Foreskin keratinocyte (primary cell): ENCODE measurements at places on chromosomes 1 and 21. TPM values are rescaled to one million over a fixed set of nuclear protein-coding genes. Genes with fewer than 3 reads are reported as not detected.

The SEC16B gene
- polyA plus RNA-seq, result 0.16 and 0.39 TPM in 2 replicates

The IGSF21 gene
- not detected in 2 replicates for polyA plus RNA-seq

The KCNK2 gene
- polyA plus RNA-seq, result 0.07 and 0.11 TPM in 2 replicates

The CASQ1 gene
- not detected in 2 replicates for polyA plus RNA-seq

The RGS4 gene
- polyA plus RNA-seq, result 0.37 and 0.38 TPM in 2 replicates

The FNBP1L gene
- 4.9 and 5.3 TPM in 2 replicates for polyA plus RNA-seq

The GABPB2 gene
- polyA plus RNA-seq, result 4.1 and 4.9 TPM in 2 replicates

The GPR37L1 gene
- 0.01 and 0.02 TPM in 2 replicates for polyA plus RNA-seq

The C1orf53 gene
- polyA plus RNA-seq, result 3.1 and 3.5 TPM in 2 replicates

The PRKCZ gene
- 23.7 and 27.3 TPM in 2 replicates for polyA plus RNA-seq

The TRIM67 gene
- polyA plus RNA-seq, result not detected in 2 replicates

The GJA5 gene
- 1.2 and 1.7 TPM in 2 replicates for polyA plus RNA-seq

GRCh38 chr1:77350012-77350770, 68.4 kb downstream of the AK5 start:
- no peak for DNase-seq

GRCh38 chr1:180611016-180611930, 20.5 kb upstream of the XPR1 start:
- DNase-seq, result peak; percentile 64

DNA sequence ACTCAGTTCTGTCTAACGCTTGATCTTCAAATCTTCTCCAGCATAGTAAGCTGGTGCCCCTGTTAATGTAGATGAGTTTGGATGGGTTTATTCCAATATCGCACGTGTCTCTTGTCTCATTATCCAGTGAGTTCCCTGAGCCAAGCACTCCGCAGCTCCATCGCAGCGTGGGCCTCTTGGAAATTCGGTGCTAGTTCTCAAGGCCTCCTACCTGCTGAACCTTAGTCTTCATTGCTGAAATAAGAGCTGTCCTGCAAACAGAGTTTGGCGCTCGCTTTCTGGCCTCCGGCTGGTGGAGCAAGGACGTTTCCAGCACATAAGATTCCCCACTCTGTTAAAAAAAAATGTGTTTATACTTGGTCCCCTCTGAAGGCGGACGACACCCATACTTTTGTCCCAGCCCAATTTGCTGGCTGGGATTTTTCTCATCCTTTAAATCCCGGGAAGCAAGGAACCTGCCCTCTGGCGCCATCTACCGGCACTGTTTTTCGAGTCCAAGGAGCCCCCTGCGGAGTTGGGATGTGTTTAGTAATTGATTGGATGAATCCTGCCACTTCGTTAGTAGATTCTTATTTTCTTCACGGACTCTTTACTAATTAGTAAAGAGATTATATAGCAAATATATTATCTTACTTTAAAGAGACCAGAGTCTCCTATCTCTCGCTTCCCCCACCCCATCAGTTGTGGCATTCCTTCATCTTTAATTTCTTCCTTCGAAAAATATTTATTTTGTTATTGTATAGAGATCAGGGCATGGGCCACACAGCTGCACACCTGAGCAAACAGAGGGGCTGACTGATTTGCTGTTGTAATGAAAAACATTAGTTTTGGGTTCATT, 14.7 kb downstream of the JUN start:
- DNase-seq, result no peak

DNA sequence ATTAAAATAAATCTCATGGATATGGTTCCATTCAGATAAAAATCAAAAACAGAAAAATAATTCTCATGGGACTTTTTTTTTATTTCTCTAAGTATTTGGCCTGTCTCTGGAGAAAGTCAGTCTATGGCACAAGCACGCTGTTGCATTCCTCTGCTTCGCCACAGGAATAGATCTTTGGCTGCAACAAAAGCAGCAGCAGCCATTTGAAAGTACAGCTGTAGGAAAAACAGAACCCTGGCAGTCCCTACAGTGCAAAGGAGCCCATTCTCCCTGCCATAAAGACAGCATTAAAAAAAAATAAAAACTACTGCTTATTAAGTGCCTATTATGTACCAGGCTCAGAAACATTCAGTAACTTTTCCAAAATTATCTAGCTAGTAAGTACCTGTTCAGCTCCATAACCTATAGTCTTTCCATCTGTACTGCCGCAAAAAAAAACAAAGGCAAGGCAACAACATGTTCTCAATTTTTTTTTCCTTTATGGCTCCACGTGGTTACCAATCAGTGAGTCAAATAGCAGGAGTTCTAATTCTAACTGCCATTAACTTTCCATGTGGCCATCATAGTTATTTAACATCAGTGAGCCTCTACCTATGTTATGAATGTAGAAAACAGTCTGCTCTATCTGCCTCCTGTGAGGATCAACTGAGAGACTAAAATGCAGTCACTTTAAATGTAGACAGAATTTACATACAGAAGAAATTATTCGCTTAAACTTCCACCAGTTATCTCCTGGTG, 22.7 kb downstream of the SLC35D1 start:
- no peak for DNase-seq

DNA sequence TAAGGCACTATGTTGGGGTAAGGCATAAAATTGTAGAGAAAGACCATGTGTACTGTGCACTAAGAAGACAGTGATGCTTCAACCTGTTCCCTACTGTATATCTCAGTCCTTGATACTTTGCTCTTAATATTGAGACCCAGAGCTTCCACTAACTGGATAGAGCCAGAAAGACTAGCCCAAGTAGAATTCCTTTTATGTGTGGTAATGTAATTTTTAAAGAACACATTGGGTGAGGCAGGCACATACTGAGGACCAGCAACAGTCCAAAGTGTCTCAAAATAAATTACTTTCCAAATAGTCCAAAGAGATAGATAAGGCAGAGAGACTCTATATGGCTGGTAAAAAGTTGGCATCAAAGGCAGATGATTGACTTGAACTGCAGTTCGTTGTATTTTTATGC, 31.4 kb upstream of the MROH9 start:
- no peak for DNase-seq

DNA sequence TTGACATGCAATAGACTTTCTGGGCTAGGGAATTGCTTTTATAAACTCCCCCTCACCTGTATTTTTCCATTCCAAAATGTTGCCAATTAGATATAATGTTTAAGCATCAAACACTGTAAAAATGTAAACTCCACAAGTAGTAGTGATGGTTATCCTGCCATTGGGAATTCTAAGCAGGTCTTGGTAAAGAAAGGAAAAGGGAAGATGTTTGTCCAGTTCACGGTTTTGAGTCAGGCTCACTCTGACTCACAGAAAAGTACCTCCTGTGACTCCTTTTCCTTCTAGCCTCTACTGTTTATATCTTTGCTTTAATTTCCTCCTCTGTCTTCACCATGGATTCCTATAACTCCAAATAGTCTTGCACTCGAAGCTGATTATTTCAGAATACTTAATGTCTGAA, 19.0 kb upstream of the PTPN14 start:
- DNase-seq, result no peak

- DNase-seq, result no peak
Measured at GRCh38 chr21:42148584-42148983, 70.4 kb upstream of the ABCG1 start.

DNA sequence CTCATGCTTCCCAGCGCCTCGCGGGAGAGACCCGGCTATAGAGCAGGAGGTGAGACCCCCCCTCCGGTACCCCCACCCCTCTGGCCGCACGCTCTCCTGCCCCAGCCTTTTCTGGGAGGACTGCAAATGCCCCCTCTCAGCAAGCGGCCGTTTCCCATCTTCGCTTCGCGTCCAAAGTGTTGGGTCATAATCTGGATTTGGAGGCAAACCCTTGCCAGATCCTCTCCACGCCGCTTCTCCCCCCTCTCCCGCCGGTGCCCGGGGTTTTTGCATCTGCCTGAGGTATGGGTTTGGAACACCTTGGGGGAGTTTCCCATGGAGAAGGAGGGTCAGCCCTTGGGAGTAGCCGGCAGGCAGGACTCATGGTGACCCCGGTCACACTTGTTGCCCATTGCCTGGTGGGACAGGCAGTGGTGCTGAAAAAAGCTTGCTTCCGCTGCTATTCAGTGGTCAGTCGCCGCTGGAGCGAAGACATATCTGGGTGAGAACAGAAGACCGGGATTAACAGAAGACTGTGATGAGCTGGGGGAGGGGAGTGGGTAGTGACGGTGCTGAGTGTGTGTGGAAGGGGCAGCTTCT, 935 bp downstream of the KCNK2 start:
- no peak for DNase-seq

GRCh38 chr1:214707306-214708087, 104.5 kb downstream of the CENPF start:
- no peak for DNase-seq

- no peak for DNase-seq
Measured at GRCh38 chr1:239795304-239795703, 296.4 kb upstream of the FMN2 start.

- no peak for DNase-seq
Measured at GRCh38 chr1:40567825-40568224, 36.4 kb downstream of the ZNF684 start.

- peak; percentile 75 for DNase-seq
Measured at GRCh38 chr1:23013657-23014056, 2.0 kb downstream of the TEX46 start.

DNA sequence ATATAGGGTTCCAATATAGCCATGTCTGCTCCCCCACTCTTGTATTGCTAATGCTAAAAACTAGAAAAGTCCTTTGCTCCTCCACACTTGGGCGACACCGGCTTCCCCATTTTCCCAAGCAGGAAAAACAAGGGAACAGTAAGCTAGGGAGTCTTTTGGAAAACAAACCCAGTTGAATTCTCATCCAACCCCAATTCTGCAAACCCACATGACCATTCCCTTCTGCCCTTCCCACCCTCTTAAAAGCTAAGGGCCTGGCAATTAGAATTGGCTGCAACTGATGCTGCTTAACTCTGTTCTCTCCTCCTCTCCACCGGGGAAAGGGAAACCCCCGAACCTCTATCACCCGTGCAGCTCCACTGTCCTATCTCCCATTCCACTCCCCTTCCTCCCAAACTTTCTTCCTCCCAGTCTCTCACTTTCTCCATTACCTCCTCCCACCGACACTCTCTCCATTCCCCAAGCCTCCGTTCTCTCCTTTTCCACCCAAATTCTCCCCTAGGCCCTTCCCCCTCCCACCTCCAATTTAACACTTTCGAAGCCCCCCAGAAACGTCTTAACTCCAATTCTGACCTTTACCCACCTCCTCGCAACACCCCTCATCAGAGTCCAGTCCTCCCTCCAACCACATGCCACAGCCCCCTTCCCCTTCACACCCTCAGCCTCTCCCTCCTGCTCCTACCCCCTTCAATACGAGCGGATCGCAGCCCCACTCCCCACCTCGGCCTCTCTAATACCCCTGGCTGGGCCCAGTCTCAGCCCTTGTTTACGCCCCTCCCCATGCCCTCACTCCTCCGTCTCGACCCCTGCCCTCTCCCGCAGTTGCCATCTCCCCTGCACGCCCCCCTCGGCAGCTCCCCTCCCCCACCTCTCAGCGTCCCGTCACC, 701 bp downstream of the DEDD start:
- no peak for DNase-seq

DNA sequence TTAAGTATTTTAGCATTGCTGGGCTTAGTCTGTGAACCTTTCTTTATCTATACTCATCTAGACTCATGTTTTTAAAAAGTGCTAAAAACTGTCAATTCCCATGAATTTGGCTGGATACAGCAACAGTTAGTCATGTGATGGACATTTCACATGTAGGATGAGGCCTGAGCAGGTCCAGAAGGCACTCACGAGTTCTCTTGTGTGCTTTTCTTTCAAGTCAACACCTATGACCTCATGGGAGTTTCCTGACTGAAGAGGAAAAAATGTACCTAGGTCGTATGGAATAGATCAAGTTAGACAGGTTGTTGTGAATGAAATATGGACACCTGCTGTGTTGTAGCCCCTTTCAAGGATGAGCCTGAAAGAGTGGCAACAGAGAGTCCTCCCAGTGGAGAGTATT, 394.2 kb downstream of the DUSP10 start:
- DNase-seq, result peak; percentile 38
